Upper lobe of right lung (tissue), 1 donor: ENCODE measurements at places on chromosomes 1 and 21.

GRCh38 chr1:25519624-25520023, 23.8 kb upstream of the LDLRAP1 start:
- DNase-seq = no peak

GRCh38 chr1:228323401-228323800, 83.2 kb downstream of the TRIM11 start:
- DNase-seq = no peak

DNA sequence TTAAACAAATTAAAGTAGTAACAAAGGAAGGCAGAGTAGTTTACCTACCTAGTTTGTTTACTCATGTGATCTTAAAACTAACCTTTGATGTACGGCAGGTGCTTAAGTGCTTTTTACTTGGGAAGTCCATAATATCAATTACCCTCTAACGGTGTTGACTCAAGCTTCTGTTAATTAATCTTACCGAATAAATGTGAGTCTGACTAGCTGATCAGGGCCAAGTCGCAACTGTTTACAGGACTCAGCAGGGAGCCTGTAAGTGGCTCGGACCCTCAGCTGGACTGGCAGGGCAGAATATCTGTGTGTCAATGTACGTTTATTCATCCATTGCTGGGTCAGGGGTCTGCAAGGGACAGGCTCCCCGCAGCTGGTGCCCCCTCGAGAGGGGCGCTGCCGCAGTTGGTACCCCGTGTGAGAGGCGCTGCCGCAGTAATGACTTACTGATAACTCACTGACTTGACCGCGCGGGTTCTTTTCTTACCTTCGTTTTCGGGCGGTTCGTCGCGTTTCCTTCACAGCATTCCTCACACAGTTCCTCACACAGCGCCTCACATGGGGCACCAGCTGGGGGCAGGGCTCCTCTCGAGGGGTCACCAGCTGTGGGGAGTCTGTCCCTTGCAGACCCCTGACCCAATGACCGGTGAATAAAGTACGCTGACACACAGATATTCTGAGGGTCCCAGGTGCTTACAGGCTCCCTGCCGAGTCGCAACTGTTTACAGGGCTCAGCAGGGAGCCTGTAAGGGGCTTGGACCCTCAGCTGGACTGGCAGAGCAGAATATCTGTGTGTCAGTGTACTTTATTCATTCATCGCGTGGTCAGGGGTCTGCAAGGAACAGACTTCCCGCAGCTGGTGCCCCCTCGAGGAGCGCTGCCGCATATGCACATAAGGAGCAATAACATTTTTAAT, 3.0 kb downstream of the FMO1 start:
- DNase-seq = no peak

- DNase-seq = no peak
Observed at GRCh38 chr1:10278880-10279279, 68.5 kb downstream of the KIF1B start.

- DNase-seq = no peak
Observed at GRCh38 chr1:204683284-204684205, 2.0 kb downstream of the LRRN2 start.

DNA sequence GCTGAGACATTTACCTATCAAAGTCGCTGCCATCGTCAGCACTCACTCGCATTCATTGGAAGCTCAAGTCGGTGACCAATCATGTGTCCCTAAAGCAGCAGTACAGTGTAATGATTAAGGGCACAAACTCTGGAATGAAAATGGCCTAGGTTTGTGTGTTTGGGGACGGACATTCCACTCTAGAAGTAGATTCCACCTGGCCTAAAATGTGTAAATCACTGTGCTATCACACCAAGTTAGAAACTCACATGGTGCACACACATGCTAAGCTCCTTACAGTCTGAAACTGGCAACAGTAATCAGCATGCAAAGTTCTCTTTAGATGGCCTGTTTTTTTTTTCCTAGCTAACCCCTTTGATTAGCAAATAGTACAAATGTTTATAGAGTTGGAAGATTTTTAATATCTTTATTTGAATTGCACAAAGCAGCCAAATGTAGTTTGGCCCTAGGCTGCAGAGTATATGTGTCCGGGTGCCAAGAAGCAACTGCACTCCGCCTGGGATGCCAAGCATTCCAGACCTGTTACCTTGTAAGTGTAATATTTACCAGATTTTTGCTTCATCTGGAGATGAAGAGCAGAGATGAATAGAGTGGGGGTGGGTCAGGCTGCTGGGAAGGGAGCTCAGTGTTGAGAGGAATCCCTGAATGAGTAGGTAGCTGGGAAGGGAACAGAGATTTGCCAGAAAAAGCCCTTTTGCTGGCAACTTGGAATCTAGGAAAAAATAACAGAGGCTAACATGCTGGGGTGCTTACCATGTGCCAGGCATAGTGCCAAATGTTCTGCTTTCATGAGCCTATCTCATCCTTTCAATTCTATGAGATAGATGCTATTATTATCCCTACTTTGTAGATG, 35.2 kb downstream of the TGFB2 start:
- DNase-seq = no peak

DNA sequence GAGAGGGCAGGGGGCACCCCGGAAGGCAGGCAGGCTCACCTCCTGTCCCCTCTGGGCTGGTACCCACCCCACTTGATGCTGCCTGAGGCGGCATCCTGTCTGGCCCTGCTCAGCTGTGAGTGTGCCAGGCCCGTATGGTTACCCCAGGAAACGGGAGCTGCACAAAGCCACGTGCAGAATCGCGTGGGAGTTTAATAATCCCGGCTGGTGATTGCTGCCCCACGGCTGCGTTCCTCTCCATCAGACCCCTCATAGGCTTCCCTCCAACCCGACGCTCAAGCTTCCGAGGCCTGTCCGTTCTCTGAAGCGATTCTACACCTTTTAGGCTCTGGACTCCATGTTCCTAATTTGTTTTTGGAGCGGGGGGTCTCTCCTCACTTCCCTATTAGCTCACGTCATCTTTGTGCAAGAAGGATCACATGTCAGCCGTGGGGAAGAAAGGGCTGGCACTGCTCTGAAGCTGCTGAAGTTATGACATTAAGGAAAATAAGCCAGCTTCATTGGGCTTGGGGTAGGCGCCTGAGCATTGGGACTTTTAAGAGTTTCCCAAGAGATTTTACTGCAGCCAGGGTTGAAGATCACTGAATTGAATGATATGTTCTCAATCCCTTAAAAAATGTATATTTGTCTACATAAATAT, 1.1 kb upstream of the B3GALT5 start:
- no peak for DNase-seq

GRCh38 chr21:33971492-33972013, 55.9 kb upstream of the ATP5PO start:
- DNase-seq = no peak

- DNase-seq = peak; percentile 63
Observed at GRCh38 chr21:44368711-44369446, 15.5 kb downstream of the TRPM2 start.

DNA sequence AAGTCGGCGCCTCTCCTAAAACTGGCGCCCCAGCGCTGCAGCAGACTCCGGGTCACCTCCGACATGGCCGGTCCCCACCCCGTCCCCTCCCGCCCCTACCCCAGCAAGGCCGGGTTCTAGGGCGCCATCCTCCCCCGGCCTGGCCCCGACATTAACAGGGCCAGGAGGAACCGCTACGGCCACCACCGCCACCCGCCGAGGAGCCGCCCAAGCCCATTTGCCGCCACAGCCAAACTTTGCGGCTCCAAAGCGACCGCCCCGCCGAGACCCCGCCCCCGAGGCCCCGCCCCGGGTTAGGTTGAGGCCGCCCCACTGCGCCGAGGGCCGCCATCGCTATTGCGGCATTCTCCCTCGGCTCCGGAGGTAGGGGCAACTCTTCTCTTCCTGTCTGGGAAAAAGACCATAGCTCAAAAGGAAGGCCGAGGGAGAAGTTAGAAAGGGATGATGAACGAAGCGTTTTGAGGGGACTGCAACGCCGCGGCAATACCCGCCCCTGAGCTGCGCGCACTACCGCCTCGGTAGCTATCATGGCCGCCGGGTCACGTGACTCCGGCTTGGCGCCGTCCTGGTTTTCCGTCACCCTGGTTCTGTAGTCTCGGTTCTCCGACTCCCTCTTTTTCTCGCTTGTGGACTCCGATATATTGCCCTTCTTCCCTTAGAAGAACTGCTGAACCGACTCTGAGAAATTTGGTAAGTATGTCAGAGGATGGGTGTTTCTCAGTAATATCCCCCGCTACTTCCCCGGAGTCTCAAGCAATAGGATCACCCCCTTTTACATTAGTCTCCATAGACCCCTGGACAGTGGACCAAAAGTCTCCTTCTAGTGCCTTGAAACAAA, at the start of the genes AIDA and BROX:
Gene AIDA, minus strand, starts transcription at position 239 of the 838 bp plus-strand sequence. Its CDS starts 174 bp downstream, at position 65.
Gene BROX, plus strand, starts transcription at position 312 of the 838 bp plus-strand sequence. CDS start 3,136 bp downstream, outside the sequence.
- DNase-seq = peak; percentile 97

DNA sequence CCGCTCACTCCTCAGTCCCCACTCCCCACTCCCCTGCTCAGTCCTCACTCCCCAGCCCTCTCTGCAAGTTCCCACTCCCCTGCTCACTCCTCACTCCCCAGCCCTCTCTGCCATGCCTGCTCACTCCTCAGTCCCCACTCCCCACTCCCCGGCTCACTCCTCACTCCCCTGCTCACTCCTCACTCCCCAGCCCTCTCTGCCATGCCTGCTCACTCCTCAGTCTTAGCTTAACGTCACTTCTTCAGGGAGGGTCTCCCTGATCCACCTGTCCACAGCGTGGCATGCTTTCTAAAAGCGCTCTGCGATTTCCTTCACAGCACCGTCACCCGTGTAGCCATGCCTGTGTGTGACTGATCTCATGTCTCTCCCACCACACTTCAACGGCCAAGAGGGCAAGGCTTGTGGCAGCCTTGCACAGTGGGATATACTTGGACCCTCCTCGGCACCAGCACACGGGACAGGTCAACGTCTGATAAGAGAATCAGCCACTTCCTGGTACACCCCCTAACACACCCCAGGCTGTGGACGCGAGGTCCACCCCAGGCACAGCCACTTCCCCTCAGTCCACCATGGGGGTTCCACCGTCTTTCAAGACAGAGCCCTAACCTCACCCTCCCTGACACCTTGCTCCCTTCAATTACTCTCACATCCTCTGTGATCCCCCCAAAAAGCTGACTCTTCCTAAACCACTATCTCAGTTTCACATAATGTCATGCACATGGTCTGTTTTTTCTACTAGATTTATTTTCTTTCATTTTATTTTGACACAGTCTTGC, 14.0 kb downstream of the PRDM15 start:
- DNase-seq = peak; percentile 48

DNA sequence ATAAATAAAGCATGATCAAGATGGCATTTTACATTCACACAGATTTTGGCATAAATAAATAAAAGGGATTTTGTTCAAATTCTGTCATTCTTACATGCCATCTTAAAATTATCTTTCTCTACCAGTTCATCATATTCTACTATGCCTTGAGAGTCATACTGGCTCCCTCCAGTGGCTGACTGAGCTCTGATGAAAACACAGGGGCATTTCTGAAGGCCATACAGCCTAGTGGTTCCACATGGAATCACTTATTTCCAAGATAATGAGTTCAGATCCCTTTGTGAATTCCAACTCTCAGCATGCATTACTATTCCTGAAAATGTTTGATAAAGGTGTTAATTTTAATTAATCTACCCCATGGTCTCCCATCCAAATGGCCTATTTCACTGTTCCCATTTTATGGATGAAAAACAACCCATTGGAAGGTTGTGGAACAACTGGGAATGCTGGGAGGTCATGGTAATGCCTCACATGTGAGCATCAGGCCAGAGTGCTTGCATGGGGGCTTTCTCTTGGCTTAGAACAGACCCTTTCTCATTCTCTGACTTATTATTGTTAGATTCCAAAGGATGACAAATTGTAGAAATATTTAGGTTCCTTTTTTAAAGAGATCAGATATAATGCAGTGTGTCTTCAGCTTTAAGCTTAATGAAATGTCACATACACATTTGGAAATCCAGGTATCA, 622.4 kb upstream of the PKN2 start:
- no peak for DNase-seq

- DNase-seq = peak; percentile 65
Observed at GRCh38 chr1:67052741-67053534, 1.0 kb downstream of the SLC35D1 start.

DNA sequence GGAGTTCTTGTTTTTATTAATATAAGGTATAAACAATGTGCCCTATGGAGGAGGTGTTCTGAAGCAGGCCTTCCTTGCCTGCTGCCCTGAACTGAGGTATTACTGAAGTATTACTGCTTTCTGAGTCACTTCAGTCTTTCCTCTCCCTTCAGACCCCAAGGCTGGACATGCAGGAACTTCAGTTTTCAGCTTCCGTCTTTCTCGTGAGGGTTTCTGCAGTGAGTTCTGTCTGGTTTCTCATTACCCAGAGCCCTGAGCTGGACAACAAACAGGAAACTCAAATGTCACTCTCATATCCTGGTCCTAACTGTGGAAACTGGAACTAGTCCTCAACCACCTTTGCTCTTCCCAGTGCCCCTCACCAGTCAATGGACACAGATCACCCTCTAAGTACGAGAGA, 46.8 kb downstream of the ELAVL4 start:
- no peak for DNase-seq

GRCh38 chr21:29481641-29482040, 182.9 kb downstream of the BACH1 start:
- no peak for DNase-seq

GRCh38 chr1:232547938-232548484, 81.9 kb downstream of the SIPA1L2 start:
- DNase-seq = no peak

GRCh38 chr1:160166166-160166868, 14.9 kb downstream of the ATP1A4 start:
- DNase-seq = peak; percentile 80

DNA sequence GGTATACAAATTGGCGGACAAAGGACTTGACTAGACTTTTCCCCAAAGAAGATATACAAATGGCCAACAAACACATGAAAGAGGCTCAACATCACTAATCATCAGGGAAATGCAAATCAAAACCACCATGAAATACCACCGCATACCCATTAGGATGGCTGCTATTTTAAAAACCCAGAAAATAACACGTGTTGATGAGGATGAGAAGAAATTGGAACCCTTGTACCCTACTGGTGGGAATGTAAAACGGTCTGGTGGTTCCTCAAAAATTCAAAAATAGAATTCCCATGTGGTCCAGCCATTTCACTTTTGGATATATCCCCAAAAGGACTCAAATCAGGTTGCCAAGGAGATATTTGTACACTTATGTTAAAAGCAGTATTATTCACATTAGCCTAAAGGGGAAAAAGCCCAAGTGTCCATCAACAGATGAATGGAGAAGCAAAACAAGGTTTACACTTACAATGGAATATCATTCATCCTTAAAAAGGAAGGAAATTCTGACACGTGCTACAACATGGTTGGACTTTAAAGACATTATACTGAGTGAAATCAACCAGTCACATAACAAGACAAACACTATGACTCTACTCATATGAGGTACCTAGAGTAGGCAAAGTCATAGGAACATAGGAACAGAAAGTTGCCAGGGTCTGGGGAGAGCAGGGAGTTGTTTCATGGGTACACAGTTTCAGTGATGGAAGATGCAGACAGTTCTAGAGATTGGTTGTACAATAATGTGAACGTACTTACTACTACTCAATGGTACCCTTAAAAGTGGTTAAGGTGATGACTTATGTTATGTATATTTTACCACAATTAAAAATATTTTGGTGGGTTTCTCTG, 17.0 kb downstream of the CD34 start:
- DNase-seq = no peak

- DNase-seq = no peak
Observed at GRCh38 chr1:235239851-235240250, 78.8 kb upstream of the RBM34 start.

- no peak for DNase-seq
Observed at GRCh38 chr1:107358619-107359327, 217.9 kb downstream of the NTNG1 start.
